ENCODE measurements at places on chromosomes 3 and 15. TPM values are rescaled to one million over a fixed set of nuclear protein-coding genes. Genes with fewer than 3 reads are reported as not detected.

Gene MLF1
- 14.1 TPM for total RNA-seq

Gene MB21D2
- total RNA-seq: 6.5 TPM

Gene SH2D7
- not detected for total RNA-seq

Gene ARIH2
- 69.1 TPM for total RNA-seq

Gene SUCNR1
- under 0.01 TPM for total RNA-seq

Gene EBLN2
- total RNA-seq: 6.2 TPM

Gene SAMMSON
- total RNA-seq: not detected

Gene TMEM62
- total RNA-seq: 25.6 TPM

Gene MME
- total RNA-seq: 102 TPM

Gene ZDHHC3
- total RNA-seq: 61.2 TPM

Gene SPINT1
- 0.72 TPM for total RNA-seq

Gene SLC24A5
- total RNA-seq: not detected

Gene CEP70
- 51.0 TPM for total RNA-seq

- no peak for DNase-seq
Measured at GRCh38 chr3:38163117-38163840, 2.1 kb upstream of the OXSR1 start.

DNA sequence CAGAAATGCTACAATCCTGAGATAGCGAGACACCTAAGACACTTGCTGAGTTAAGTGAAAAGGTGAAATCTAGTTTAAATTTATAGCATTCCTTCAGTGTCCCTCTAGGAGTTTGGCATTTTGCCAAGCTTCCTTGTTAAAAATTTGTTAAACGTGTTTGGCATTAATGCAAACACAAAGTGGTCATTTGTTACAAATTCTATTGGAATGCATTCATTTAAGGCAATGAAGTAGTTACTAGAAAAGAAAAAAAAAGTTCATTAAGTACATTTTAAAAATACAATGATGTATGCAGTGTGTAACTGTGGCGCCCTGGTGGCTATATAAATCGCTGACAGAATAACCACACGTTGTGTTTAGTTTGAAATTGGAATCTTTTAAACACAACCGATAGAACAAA lies 31.3 kb upstream of the WNT5A start:
- DNase-seq: no peak

GRCh38 chr15:79828447-79828846 lies 68.4 kb downstream of the MTHFS start:
- no peak for DNase-seq

- no peak for DNase-seq
Measured at GRCh38 chr15:42499858-42500609, 4.6 kb downstream of the SNAP23 start.

DNA sequence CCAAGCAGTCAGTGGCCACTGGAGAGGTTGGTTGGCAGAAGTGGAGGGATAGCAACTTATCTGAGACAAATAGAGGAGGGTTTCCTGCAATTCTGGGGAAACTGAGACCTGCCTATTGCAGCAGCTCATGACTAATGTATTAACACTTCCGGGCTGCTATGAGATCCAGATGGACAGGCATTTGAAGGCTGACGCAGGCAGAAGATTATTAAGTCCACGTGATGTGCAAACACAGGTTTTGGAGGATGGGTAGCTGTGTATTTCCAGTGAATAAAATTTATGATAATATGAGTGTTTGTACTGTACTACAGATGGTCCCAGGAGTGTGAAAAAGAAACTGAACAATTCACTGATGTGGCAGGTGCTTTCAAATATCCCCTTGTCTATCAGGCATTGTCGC lies 28.5 kb upstream of the CFAP161 start:
- DNase-seq: no peak

- no peak for DNase-seq
Measured at GRCh38 chr3:47996440-47996839, 19.8 kb downstream of the MAP4 start.

DNA sequence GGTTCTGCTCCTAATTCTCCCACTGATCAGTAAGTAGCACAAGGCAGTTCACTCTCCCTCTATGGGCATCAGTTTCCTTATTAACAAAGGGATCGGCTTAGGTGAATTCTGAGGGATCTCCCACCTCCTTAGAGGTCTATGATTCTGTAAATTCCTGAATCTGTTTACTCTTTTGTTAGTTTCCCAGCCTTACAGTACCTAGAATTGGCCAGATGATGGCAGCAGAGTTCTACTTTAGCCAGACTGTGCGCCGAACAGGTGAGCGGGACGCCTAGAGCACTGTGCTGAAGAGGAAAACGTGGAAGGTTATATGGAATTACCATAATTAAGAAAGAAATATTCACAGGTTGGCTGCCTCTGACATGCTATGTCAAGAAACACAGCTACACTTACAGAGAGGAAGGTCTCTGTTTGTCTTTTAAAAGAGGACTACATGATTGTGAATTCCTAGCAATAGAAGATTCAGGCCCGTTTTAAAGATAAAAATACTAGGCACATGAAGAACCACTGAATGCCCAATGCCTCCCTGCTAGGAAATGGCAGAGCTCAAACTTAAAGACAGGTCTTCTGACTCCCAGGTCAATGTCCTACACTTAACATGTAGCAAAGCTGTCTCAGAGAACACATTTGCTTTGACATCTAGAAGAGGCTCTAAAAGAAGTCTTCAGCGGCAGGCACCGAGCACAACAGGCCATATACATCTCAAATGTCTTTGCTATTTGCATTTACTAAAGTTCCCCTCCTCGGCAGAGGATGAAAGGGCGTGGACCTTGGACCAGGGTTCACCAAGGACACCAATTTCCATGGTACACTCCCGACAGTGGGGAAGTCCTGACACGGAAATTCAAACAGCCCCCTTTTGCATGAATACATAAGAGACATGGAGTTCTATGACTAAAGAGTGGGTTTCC lies 259.9 kb downstream of the FGF12 start:
- no peak for DNase-seq

GRCh38 chr3:38121832-38122461 lies 15.0 kb downstream of the ACAA1 start:
- DNase-seq: no peak

- no peak for DNase-seq
Measured at GRCh38 chr3:47298439-47298838, 15.7 kb downstream of the KLHL18 start.

- peak; percentile 93 for DNase-seq
Measured at GRCh38 chr3:52055537-52056351, 627 bp downstream of the DUSP7 start.

DNA sequence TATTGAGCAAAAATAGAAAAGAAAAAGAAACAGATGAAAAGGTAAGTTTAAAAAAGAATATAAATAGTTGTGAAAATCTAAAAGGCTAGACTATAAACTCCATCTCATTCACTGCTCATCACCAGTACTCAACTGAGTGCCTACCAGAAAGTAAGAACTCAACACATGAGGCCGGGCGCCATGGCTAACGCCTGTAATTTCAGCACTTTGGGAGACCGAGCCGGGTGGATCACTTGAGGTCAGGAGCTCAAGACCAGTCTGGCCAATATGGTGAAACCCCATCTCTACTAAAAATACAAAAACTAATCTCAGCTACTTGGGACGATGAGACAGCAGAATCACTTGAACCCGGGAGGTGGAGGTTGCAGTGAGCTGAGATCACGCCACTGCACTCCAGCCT lies 19.3 kb downstream of the LSAMP start:
- DNase-seq: no peak

GRCh38 chr3:174710612-174711011 lies 148.5 kb upstream of the NAALADL2 start:
- peak; percentile 34 for DNase-seq

DNA sequence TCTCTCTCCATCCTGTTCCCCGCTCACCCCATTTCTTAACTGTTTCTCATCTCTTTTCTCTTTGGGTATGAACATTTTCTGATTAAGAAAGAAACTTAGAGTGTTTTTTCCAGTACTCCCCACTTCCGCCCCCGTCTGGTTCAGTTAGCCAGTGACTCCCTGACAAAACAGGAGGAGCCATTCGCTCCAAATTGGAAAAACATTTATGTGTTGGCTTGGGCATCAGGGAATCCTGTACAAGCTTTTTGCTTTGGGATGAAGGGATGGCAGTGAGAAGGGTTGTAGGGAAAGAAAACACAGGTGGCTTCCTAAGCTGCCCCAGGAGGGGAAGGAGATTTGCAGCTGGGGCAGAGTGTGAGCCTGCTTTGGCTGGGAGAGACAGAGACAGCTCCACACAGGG lies 47.0 kb downstream of the BOC start:
- DNase-seq: no peak

Measured in osteoblast (primary cell).